Transverse colon (tissue), 4 donors: ENCODE measurements at places on chromosomes 12 and 14. TPM values are rescaled to one million over a fixed set of nuclear protein-coding genes. Genes with fewer than 3 reads are reported as not detected.
A peak's percentile ranks its signal among the peaks of the same experiment; 100 is the strongest.

GRCh38 chr14:102230481-102231210 lies 74.3 kb downstream of the MOK start:
- DNase-seq = no peak

DNA sequence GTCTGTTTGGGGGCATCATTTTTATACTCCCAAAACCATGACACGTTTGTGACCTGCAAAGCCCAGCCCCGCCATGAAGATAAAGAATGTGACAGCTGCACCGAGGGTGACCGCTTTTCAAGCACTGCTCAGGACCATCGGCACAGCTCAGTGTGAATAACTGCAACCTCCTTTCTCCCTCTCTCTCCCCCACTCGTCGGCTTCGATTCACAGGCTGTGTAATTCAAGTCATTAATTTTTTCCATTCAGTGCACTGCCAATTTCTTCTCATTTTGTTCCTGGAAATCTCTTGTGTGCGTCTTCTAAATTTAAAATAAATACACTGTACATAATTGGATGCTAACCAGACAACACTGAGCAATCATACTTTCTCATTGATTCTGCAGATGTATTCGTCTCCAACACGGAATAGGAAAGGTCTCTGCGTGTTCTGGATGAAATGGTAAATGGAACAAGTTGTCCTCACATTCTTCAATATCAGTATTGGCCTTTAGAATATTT lies 260.8 kb downstream of the TTC8 start:
- no peak for DNase-seq

GRCh38 chr14:93898731-93899130 lies 28.4 kb upstream of the FAM181A start:
- DNase-seq = no peak

- peak; percentile 55 for DNase-seq
Measured at GRCh38 chr14:103118018-103118662, 5.1 kb upstream of the TNFAIP2 start.

GRCh38 chr14:103280278-103280928 lies 53.6 kb upstream of the EIF5 start:
- DNase-seq = no peak

DNA sequence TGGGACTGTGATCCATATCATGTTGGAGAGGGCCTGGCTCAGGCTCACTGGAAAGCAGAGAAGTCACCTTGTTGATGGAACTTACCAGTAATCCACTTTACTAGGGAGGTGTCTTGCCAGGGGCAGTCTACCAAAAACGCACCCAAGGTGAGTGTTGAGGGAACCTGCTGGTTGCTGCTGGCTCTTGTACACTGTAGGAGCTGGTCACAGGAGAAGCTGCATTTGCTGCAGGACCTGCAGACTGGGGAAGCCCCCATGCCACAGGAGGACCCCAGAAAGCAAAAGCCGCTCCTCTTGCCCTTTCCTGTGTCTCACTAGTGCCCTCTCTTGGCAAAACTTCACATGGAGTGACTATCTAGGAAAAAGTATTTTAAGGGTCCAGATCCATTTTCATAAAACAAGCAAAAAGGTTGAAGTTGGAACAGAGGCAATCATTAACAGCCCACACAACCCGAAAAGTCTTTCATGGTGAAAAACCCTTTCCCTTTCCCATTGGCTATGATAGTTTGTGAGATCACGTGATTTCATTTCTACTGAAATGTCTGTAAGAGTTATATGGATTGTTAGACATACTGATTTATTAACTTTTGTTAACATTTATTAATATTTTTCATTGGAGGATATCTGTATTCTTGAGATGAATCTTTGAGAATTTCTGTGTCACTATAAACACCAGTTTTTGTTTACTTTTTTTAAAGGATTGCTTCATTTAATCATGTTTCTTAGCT lies 59.2 kb downstream of the RASSF8 start:
- DNase-seq = no peak

DNA sequence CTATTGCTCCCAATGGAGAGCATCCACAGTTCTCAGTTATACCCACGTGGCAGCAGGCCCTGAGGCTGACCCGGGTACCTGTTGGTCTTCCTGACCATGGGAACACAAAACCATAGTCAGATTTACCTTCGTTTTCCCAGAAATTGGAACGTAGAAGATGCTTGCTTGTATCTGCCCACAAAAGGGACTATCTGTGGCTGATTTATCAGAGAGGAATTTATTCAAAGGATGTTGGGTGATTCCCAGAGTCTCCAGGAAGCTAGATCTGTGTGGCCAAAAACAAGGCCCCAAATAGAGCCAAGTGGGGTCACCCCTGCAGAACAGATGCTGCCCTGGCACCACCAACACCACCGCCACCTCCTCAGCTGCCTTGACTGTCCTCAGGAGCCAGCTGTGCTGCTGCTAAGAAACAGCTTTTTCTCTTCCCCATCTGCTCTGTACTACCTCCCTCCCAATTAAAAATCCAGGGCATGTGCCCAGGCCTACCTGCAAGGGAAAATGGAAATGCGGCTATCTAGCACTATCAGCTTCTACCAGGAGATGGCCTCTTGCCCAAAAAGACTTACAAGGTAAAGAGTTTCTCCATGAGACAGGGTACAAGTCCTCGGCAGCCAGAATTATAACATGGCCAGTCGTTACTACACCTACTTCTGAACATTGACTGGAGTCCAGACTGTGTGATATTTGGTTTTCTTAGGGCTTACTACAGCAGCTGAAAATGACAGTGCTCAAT lies 128.6 kb upstream of the PLEKHG7 start:
- no peak for DNase-seq

GRCh38 chr12:122457627-122458026 lies 35.2 kb upstream of the CLIP1 start:
- no peak for DNase-seq

DNA sequence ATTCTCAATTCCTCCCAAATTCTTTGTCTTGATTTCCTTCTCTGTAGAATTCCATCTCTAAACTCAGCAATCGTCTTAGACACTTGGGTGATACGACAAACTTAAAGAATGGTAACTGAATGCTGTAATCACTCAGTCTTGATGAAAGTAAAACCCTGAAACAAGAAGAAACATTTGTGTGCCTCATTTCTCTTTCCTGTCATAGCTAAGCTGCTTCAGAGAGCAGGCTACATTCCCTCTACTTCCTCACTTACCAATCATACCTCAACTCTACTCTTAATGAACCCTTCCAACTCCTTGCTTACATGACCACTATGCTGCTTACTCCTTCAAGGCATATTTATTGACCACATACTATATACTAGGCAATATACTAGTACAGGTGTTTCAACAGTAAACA lies 8.3 kb downstream of the MAP4K5 start:
- no peak for DNase-seq

DNA sequence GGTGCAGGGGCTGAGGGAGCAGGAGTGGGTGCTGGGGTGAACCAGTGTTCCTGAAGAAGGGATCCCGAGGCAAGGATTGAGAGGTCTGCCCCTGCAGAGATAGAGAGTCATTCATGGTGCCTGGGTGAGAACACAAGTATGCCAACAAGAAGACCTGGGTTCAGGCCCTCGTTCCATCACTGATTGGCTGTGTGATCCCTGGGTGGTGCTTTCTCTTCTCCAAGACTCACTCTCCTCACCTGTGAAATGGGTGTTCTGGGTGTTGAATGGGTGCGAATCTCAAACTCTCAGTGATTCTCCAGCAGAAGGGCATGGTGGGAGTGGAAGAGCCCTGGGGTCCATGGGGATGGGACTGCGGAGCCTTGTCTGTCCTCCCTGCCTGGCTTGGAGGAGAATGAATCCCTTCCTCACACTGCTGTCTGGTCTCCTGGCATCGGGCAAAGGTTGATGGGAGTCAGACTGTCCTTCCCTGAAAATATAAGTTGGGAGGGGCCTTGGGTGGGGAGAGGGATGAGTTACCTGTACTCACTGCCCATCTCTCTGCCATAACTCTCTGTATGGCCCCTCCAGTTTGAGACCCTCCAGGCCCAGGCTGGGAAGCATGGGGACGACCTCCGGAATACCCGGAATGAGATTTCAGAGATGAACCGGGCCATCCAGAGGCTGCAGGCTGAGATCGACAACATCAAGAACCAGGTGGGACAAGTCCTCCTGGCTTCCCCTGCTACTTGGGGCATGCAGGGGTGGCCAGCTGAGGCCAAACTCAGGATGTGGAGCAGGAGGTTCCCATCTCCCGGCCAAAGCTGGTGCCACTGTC lies 9.6 kb downstream of the KRT7 start:
- no peak for DNase-seq

DNA sequence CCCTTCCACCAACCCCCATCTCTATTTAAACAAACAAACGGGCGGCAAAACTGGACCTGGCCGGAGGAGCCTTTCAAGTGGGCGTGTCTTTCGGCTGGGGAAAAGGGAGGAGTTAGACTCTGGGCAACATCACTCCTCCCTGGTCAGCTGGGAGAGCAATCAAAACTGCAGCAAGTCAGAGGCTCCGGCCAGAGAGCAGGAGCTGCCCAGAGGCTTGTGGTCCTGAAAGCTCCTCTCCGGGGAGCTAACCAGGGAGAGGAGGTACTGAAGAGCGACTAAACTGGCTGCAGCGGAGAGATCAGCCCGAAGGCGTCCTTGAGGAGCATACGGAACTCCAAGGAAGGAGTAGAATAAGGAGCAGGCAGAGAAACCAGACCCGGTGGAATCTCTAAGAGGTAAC lies at the start of gene NEUROD4:
Gene NEUROD4 (plus strand): TSS at position 191 of the 400 bp plus-strand sequence. CDS start 6,466 bp downstream, outside the sequence.
- no peak for DNase-seq

- DNase-seq = no peak
Measured at GRCh38 chr12:95546491-95546813, 4.8 kb downstream of the USP44 start.

DNA sequence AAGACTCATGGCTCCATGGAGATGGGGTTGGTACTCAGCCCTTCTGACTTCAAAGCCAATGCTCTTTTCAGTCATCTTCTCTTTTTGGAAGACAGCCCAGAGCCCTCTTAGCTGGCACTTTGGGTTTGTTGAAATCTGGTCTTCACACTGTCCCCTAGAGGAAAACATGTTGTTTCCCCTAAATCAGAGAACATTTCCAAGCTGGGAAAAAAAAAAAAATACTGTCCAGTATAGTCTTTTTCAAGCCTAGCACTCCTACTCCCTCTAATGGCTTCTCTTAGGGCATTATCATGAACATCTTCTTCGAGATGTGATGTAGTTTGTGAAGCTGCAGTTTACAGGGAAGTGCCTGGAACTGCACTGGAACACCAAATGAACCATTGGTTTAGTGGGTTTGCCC lies 3.0 kb upstream of the ZC3H14 start:
- no peak for DNase-seq

DNA sequence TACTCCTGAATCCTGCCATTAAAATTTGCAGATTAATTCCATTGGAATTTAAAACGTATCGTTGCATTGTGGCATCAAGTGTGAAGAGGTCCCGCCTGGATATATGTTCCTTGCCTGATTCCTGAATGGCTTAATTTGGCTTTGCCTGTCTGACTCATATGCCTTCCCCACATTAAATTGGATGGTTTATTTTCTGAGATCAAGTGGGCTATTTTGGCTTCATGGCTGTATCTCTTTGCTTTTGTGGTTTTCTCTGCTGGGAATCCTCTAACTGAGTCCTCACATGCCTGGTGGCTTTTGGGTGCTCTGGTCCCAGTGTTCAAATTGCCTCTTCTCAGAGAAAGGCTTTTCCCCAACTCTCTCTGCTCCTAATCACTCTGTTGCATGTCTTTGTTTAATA lies 127.9 kb upstream of the DYRK2 start:
- DNase-seq = no peak

GRCh38 chr14:105021656-105022275 lies 883 bp upstream of the CDCA4 start:
- peak; percentile 64 for DNase-seq

GRCh38 chr12:56080556-56081138 lies 682 bp downstream of the ERBB3 start:
- peak; percentile 81 for DNase-seq

- peak; percentile 41 for DNase-seq
Measured at GRCh38 chr14:23562822-23563472, 4.6 kb downstream of the AP1G2 start.

The TGM1 gene
- total RNA-seq = 2.2 TPM

The ORAI1 gene
- 9.1 TPM for total RNA-seq

The RSRC2 gene
- 251 TPM for total RNA-seq

The GLI1 gene
- total RNA-seq = 0.41 TPM

The GPRC5D gene
- total RNA-seq = not detected

The PAPLN gene
- 9.6 TPM for total RNA-seq

The IGF1 gene
- 2.2 TPM for total RNA-seq
